Pancreas (tissue), 10 donors: ENCODE measurements at places on chromosomes 1 and 21. TPM values are rescaled to one million over a fixed set of nuclear protein-coding genes. Genes with fewer than 3 reads are reported as not detected.
A peak's percentile ranks its signal among the peaks of the same experiment; 100 is the strongest.

Gene DSCAM
- 0.13 TPM for total RNA-seq

Gene GJA8
- total RNA-seq, result not detected

- peak overlapping the region; percentile 69 for H3K27ac ChIP-seq
- no peak for DNase-seq
- H3K36me3 ChIP-seq, result no peaks in the 10 kb centered on the region
- H3K27me3 ChIP-seq, result no peaks in the 10 kb centered on the region
- H3K4me1 ChIP-seq, result peaks cover 17% of the 10 kb centered on the region
Observed at GRCh38 chr1:151196292-151196800, 2.0 kb upstream of the PIP5K1A start.

DNA sequence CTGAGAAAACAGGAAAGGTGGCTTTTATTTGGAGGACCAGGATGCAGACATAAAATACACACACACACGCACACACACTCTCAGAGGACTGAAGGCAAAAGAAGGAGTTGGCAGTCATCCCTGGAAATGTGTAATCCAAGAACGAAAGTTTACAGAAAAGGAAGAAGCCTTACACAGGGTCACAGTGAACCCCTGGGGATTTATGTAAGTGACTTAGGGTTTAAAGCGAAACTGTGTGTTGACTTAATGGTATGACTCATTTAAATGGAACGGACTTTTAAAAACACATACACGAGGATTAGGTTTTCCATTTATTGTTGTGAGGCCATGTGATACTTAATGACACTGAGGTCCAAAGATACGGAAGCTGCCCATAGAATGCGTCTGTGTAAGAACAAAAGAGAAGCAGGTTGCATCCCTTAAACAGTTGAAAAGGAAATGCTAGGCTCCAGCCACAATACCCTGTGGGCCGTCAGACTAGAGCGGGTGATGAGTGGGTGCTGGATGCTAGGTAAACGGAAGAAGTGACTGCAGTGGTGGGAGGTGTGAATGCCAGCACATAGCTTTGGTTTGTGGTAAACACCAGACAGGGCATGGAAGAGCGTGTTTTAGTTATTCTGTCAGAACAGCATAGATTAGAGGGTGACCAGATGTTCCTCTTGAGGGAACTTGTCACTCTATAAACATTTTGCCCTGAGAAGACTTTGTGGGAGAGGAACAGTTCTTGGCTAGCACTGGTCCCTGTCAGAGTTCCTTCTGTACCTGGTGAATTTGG, 21.6 kb upstream of the BCL10 start:
- H3K27me3 ChIP-seq, result no peaks in the 10 kb centered on the region
- peaks cover 10% of the 10 kb centered on the region for H3K4me1 ChIP-seq
- H3K4me3 ChIP-seq, result peak overlapping the region; percentile 5
- peak overlapping the region; percentile 83 for H3K27ac ChIP-seq

- no peak for DNase-seq
- no peaks in the 10 kb centered on the region for H3K27me3 ChIP-seq
- no peak overlapping the region for H3K27ac ChIP-seq
- H3K4me3 ChIP-seq, result no peak overlapping the region
- no peaks in the 10 kb centered on the region for H3K36me3 ChIP-seq
Observed at GRCh38 chr1:197362871-197363270, 94.8 kb downstream of the CRB1 start.

DNA sequence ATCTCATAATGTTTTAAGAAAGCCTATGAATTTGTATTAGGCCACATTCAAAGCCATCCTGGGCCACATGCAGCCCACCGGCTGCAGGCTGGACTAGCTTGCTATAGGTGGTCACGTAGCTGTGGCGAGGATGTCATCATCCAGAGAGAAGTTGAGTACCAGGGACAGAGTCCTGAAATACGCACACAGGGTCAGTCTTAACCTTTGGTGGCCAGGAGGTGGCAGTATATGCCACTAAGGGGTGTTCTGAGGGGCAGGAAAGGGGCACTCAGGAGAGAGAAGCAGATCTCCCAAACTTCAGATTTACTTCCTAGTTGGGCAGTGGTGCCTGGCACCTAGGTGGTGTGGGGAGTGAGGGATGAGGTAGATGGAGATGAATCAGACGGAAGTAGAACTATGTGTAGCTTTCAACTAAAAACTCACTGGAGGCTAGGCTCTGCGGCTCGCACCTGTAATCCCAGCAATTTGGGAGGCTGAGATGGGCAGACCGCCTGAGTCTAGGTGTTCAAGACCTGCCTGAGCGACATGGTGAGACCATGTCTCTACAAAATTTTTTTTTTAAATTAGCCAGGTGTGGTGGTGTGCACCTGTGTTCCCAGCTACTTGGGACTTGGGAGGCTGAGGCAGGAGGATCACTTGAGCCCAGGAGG, 16.3 kb upstream of the CDK18 start:
- H3K27me3 ChIP-seq, result no peaks in the 10 kb centered on the region
- no peaks in the 10 kb centered on the region for H3K4me1 ChIP-seq
- H3K27ac ChIP-seq, result no peak overlapping the region
- H3K36me3 ChIP-seq, result no peaks in the 10 kb centered on the region
- DNase-seq, result no peak

DNA sequence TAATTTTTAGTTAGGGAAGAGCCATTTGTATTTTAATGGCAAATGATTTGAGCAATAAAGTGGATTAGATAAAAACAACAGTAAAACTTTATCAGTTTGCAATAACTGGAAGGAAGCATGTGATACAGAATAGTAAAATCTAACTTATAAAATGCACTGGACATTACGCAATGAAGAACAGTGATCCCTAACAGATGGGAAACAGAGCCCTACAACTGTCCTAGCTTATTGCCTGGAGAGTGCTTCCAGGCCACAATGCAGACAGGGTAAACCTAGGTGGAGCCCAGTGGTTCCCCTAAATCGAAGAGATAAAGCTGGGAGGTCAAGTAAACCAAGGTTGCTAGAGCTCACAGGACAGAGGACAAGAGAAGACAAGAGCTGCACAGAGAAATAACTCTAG, 7.0 kb downstream of the OMA1 start:
- no peak overlapping the region for H3K27ac ChIP-seq
- no peaks in the 10 kb centered on the region for H3K27me3 ChIP-seq
- no peak overlapping the region for H3K4me3 ChIP-seq
- no peaks in the 10 kb centered on the region for H3K36me3 ChIP-seq

GRCh38 chr1:17031436-17031835, 19.7 kb upstream of the ATP13A2 start:
- H3K27me3 ChIP-seq, result no peaks in the 10 kb centered on the region
- DNase-seq, result no peak
- peaks cover 4% of the 10 kb centered on the region for H3K36me3 ChIP-seq
- no peak overlapping the region for H3K4me3 ChIP-seq

DNA sequence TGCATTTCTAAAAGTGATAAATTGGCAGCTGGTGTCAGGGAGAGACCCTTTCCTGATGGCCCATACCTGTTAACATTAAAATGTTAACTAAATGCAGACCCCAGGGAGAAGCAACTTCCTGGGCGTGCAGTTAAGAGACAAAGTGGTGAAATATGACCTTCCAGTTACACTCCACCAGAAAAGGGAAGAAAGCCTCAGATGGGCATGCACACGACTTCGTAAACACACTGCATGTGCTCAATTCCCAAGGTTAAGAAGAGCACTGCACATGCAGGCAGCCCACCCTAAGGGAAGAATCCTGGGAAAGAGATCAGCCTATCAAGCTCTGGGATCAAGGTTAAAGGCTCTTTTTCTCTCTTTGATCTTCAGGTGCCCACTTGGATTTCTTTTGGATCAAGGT, 9.7 kb upstream of the GBP6 start:
- no peaks in the 10 kb centered on the region for H3K36me3 ChIP-seq
- H3K27me3 ChIP-seq, result no peaks in the 10 kb centered on the region
- H3K4me1 ChIP-seq, result no peaks in the 10 kb centered on the region
- no peak for DNase-seq

DNA sequence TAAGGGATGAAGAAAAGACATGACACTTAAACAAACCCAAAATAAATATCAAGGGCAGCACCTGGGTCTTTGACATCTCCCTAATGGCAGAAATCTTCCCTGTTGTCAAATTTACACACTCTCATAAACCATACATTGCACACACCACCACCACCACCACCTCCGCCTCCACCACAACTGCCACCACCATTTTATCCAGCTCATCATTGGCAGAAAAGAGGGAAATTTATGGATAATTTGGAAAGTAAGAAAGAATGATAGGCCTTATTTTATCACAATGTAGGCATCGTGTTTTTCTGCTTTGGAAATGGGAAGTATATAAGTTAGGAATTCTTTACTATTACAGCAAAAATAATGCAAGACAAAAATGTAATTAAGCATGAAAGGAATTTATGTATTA, 27.3 kb upstream of the RGS13 start:
- H3K36me3 ChIP-seq, result no peaks in the 10 kb centered on the region
- H3K27me3 ChIP-seq, result no peaks in the 10 kb centered on the region
- no peak overlapping the region for H3K27ac ChIP-seq
- peaks cover 6% of the 10 kb centered on the region for H3K4me1 ChIP-seq

DNA sequence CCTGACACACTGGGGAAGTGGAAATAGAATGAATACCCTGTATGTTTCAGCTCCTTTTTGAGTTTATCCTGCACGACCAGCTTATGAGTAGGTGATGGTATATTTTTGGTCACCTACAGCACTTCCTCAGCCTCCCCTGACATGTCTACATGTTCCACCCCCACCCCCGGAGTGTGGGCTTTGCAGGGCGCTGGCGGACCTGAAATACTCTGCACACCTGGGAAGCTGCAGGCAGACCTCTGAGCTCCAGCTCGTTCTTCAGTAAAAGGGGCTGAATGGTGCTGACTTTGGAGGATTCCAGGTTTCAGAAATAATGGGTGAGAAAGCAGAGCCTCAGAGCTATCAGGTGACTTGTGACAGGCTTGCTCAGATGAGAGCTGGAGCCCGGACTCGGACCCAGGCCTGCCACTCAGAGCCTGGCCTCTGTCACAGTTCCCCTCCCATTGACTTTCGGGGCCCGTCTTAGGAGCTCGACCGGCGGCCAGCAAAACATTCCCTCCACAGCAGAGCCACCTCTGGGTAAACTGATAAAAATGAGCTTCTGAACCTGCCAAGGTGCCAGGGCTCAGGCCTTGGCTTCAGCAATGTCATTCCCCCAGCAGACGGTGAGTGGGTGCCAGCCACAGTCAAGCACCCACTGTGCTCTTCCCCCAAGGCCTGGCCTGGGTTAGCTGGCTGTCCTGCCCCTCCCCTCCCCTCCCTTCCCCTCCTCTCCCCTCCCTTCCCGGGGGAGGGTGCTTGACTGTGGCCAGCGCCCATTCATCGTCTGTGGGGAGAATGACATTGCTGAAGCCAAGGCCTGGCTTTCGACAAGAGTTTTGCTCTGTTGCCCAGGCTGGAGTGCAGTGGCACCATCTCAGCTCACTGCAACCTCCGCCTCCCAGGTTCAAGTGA, 30.1 kb downstream of the DOP1B start:
- H3K4me1 ChIP-seq, result peaks cover 13% of the 10 kb centered on the region
- H3K27ac ChIP-seq, result no peak overlapping the region
- DNase-seq, result no peak
- no peaks in the 10 kb centered on the region for H3K27me3 ChIP-seq
- no peaks in the 10 kb centered on the region for H3K36me3 ChIP-seq

DNA sequence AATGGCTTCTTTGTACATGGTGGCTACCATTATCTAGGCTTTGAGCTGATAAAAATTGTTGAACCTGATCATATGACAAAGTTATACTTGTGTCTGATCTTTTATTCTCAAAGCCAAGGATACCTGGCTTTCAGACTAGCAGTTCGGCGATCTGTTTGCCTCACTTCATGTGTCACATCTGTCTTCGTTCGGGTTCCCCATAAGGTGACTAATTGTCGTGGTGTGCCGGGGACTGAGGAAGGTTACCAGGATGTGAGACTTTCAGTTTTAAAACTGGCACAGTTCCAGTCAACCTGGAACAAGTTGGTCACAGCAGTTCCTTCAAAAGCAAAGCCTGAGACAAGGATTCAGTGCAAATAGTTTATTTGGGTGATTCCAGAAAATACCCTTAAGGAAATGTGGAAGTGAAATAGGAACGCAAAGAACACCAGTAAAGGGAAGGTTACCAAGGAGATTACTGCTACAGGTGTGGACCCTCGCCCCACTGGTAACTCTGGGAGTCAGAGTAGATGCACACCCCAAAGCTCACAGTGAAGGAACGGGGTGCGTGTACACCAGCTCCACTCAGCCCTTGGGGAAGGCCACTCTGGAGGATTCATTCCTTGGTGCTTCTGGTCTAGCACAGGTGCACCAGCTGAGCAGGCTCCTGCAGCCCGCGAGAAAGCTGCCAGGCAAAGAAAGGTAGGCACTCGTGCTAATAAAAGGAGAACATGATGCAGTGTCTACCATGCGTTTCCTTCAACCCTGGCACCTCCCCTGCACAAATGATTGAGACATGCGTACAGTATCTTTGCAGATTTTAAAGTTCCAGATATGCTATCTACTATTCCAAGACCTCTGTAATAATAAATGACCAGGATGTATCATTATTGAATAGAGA, 69.0 kb downstream of the VWA5B1 start:
- no peaks in the 10 kb centered on the region for H3K27me3 ChIP-seq
- no peaks in the 10 kb centered on the region for H3K4me1 ChIP-seq
- DNase-seq, result peak; percentile 57
- H3K36me3 ChIP-seq, result no peaks in the 10 kb centered on the region
- H3K4me3 ChIP-seq, result no peak overlapping the region
- no peak overlapping the region for H3K27ac ChIP-seq

GRCh38 chr1:153749408-153750005, 21.7 kb downstream of the INTS3 start:
- DNase-seq, result peak; percentile 71
- H3K4me3 ChIP-seq, result no peak overlapping the region
- peaks cover 22% of the 10 kb centered on the region for H3K36me3 ChIP-seq
- H3K4me1 ChIP-seq, result no peaks in the 10 kb centered on the region

DNA sequence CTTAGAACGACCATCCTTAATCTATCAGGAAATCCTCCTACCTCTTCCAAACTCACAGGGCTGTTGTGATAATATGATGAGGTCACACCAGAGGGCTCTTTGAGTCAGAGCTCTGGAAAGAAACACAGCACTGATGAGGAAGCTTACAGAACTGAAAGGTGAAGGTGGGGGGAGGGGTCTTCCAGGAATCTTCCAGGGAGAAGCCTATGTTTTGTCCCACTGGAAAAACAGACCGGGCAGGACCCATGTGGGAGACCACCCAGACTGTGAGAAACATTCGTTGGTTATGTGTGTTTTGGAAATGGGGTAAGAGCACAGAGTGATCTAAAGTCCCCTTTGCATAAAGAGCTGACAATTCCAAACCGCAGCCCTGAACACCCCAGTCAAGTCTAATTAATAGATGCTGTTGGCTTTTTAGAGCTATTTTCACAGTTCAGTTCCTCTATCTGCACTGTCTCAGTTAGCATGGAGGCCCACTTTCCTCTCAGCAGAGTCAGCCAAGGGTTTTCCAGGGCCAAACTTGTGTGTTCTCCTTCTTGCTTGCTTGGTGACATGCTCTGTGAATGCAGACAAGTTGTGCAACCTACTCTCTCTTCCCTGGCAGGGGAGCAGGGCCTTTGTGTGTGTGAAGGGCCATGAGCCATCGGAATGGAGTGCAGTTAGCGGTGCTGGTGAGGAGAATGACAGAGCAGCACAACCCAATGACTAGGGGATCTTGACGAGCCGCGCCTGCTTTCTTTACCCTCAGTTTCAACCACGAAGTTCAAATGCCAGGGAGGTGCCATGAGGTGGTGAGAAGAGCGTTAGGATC, 12.3 kb downstream of the PHLDA3 start:
- no peaks in the 10 kb centered on the region for H3K36me3 ChIP-seq
- H3K27me3 ChIP-seq, result no peaks in the 10 kb centered on the region
- H3K4me1 ChIP-seq, result no peaks in the 10 kb centered on the region
- DNase-seq, result no peak

- no peak overlapping the region for H3K27ac ChIP-seq
- H3K27me3 ChIP-seq, result no peaks in the 10 kb centered on the region
- H3K4me1 ChIP-seq, result no peaks in the 10 kb centered on the region
- H3K36me3 ChIP-seq, result no peaks in the 10 kb centered on the region
- no peak for DNase-seq
Observed at GRCh38 chr1:52913537-52913936, 8.0 kb downstream of the ECHDC2 start.
